ENCODE measurements at places on chromosomes 3 and 15. TPM values are rescaled to one million over a fixed set of nuclear protein-coding genes. Genes with fewer than 3 reads are reported as not detected.

- no peak for DNase-seq
Measured at GRCh38 chr3:182530316-182530715, 263.0 kb upstream of the ATP11B start.

Gene MYLK
- total RNA-seq = 420 TPM

Gene ANKRD63
- total RNA-seq = 0.28 TPM

Gene AADAC
- total RNA-seq = 0.35 TPM

Gene GORASP1
- 32.3 TPM for total RNA-seq

- DNase-seq = no peak
Measured at GRCh38 chr15:77637851-77638692, 5.4 kb upstream of the LINGO1 start.

DNA sequence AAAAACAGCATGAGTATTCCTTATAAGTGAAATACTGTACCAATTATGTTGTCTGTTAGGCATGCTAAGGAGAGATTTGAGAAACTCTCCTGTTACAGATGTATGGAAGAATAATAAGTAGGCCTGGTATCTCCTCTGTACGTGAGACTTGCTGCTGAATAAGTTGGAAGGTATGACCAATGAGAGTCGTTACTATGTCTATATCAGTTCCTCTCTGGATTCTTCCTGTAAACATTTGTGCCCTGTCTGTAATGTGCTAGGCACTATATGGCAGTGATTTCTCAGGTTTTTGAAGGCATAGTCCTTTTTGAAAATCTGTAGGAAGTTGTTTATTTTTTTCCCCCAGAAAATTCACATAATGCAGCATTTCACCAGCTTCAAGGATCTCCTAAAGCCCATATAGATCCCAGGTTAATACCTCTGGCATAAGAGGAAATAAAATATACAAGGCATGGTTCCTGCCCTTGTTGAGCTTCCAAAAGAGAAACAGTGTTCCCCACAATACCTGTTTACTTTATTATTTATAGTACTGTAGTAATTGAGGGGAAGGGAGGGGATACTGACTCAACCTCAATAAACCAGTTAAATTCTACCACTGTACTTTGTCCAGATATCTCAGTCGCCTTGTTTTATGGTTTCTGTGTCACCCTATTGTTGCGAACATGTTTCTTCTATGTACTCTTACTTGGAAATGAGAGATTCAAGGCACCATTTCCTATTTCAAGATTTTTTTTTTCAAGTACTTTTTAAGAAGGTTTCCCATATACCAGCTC, 28.6 kb downstream of the MAP2K5 start:
- DNase-seq = no peak

Gene UROC1
- total RNA-seq = not detected

- no peak for DNase-seq
Measured at GRCh38 chr3:27354161-27354560, 15.0 kb downstream of the NEK10 start.

- DNase-seq = no peak
Measured at GRCh38 chr3:9405756-9406155, 8.3 kb downstream of the SETD5 start.

DNA sequence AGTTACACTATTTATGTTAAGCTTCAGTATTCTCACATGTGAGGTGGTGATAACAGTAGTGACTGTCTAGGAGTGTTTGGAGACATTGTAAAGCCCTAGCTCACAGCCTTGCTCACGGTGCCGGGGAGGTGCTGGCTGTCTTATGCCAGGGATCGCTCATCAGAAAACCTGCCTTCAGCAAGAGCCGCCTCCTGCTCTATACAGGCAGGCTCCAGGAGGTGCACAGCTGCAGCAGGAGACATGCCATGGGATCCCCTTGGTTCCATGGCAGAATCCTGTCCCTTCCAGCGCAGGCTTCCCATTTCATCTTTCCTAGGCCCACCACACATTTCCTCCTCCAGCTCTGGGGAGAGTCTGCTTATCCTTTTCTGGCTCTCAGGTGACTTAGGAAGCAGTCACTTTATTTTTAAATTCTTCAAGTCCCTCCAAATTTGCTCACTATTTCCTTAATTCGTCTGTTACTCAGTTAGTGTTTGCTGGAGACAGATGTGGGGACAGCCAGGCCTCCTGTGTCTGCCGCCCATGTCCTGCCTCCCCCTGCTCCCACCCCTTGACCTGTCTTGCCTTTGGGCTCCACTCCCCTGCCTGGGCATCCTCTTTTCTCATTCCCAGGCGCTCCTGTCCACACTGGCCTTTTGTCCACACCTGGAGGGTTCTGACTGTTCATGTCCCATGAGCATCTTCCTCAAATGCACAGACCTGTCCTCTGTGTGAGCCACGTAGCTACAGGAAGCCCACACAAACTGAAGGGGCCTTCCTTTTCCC, 31.7 kb downstream of the SLCO2A1 start:
- DNase-seq = no peak

DNA sequence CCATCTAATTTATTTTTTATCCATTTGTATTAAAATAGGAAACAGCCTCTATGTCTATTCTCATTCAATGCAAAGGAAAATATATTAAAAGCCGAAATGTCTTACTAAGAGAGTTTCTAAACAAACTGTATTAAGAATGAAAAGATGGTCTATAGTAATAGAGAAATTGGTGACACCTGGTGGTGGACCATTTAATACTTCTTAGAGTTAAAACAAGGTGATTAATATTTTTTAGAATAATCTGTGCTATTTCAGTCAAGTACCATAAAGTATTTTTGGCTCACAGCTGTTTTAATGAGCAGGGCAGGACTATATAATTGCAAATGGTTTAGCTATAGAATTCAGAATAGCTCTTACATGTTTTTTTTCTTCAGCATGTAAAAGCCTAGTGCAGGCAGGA, 55.7 kb downstream of the SYNPR start:
- DNase-seq = no peak

DNA sequence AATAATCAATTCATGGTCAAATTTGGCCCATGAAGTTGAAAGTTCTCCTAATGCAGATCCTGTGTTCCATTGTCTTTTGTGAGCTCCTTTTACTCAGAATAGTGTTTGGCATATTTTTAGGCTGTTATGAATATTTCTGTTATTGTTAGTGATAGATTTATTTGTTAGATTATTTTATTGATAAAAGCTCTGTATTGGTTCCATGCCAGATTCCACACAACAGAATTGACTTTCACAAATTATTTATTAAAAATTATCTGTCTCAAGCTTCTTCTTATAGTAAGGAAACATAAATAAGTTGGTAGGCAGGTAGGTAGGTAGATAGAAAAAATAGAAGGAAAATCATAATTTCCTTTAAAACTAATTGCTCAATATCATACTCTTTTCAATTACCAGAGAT, 557.4 kb downstream of the CADM2 start:
- no peak for DNase-seq

Gene KLF15
- total RNA-seq = 23.4 TPM

DNA sequence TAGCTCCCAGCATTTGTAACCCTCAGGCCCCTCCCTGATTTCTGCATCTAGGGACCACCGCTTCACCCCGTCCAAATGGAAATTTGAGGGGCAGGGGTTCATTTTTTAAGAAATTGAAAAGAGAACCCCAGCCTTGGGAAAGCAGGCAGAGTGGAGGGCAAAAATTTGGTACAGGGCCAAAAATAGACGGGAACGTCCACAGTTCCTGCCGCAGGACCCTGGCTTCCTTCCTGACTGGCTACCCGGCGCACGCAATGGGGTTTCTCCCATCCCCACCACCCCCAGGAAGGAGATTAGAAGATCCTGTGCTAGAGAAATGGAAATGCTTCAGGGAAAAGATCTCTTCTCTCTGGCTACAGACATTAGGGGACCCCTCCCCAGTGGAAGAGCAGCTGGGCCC, 20.9 kb downstream of the GP9 start:
- DNase-seq = no peak

DNA sequence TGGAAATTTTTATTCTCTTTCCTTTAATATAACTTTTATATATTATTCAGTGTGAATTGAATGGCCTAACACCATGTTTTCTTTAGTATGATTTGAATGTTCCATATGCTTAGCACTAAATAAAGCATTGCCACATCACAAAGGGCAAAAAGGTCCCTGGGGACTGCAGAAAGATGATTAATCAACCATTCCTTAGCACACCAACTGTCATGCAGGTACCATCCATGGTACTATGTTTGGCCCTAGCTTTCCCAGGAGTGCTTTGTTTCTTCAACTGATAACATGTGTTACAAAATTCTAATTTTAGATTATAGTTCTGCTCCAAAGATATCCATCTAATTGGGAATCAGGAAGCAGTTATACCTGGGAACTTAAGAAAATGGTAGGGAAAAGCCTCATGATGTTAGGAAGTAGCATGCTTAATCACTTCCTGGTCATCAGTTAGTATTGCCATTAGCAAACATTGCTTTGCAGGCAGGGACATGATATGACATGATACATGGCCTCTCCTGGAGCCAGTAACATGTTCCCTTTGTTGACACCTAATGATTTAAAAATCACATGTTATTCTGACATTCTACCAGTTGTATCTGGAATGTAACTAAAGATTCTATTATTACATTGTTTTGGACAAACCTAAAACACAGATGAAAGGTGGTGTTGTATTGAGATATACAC, 712.6 kb upstream of the GBE1 start:
- DNase-seq = no peak

GRCh38 chr3:172272698-172273097, 175.6 kb downstream of the GHSR start:
- DNase-seq = no peak

DNA sequence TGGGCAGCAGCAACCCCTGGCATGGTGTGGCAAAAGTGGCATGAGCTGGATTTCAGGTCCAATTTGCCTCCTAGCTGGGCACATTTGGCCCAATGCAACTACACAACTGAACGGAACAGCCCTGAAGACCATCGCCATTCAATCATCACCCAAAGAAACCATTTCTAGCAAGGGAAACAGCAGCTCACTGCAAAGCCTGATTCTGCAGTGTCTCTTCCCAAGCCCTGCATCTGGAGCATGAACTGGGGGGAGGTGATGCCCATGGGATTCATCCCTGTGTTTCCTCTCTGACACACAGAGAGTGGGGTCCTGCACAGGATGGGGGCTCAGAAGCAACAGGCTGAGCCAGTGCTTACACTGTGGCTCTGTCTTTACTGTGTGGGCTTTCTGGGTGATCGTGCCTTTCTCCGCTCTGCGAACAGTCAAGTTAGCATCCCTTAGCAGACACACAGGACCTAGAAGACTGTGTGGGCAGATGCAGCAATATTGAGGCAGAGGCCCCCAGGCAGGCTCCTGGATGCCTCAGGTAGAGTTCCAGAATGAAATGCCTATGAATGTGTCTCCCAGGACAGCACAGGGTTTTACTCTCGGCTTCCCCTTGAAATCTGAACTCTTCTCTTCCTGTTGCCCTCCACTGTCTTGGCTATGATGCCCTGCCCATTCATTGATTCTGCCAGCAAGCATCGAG, 91.1 kb upstream of the ALDH1A3 start:
- no peak for DNase-seq

GRCh38 chr3:96813820-96814650, at the start of gene EPHA6:
Gene EPHA6 (plus strand): TSS chr3:96814594.
- no peak for DNase-seq

Gene SLC27A2
- total RNA-seq = 1.7 TPM

- no peak for DNase-seq
Measured at GRCh38 chr3:134235577-134236076, 15.0 kb downstream of the RYK start.

Gene XYLB
- 5.1 TPM for total RNA-seq

- DNase-seq = no peak
Measured at GRCh38 chr3:100810671-100811070, 101.4 kb downstream of the TFG start.

DNA sequence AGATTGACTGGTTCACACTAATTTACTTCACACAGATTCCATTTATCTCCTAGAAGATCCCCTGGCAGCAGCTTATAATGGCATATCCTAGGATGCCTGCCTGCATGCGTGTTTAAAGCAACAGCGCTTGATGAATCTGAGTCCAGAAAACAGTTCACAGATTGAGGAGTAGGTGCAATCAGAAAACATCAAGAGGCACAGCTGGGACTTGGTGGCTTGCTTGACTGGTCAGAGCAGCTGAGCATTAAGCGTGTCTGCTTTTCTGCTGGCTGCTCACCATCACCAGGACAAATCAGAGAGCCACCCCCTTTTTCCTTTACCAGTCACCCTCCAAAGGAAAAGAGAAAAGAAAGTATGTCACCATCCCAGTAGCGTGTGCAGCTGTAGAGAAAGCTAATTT, 223.6 kb downstream of the WDR72 start:
- DNase-seq = no peak

GRCh38 chr3:185479373-185479945, 19.4 kb downstream of the TMEM41A start:
- DNase-seq = no peak

- no peak for DNase-seq
Measured at GRCh38 chr15:56042498-56042897, 49.1 kb upstream of the NEDD4 start.

Gene SLC24A5
- total RNA-seq = 0.29 TPM
